ENCODE measurements at places on chromosomes 3 and 15. TPM values are rescaled to one million over a fixed set of nuclear protein-coding genes. Genes with fewer than 3 reads are reported as not detected.

DNA sequence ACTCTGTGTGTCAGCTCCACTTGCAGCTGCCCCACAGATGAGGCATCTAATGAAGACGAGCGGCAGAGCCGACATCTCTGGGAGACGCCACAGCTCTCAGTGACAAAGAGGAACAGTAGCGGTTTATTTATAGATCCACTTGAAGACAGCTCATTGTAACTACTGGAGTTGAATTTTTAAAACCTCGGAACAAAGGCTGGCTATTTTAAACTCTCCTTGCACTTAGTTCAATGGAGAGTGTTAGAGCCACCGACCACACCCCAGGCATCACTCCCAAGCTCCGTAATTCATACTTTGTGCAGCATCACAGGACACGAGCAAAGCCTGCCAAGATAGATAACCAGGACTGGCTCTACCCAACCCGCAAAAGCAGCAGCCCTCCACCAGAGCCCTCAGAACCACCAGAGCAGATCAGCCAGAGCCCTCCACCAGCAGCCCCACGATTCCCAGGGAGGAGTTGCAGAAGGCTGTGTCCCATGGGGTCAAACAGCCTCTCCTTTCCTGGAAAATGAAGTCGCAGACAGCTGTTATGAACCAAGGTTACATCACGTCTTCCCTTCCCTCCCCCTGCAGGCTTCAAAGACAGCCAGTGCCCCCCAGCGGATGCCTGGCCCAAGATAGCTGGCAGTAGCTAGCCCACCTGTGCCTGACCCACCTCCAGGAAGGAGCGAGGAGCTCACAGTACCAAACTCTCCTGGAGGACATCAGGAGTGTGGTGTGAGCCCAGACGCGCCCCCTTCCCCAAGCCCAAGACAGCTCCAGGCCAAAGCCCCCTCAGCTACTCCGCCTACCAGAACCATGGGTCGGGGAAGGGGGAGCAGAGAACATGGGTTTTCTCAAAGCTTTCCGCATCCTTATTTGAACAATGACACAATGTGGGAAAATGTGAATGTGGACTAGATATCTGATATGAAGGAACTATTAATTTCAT is 45.7 kb downstream of the POC1A start:
- DNase-seq, result no peak

DNA sequence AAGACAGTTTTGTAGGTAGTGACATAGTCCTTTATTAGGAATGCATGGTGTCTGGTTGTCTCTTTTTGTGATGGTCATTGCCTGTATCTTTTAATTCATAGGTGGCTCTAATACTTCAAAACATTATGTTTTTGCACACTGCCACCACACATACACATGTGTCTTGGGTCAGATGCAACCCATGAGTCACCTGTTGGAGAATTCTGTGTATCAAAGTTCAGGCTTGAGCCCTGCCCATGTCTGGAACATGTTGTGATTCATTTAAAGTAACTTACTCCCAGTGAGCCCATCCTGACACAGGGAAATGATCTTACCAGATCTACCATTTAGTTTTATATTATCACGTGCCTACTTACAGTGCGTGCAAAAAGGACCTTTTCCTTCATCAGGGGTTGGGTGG is 142.7 kb downstream of the GHSR start:
- DNase-seq, result no peak

The KLHL18 gene
- 17.4 TPM for polyA plus RNA-seq

- DNase-seq, result no peak
Observed at GRCh38 chr3:146507331-146508120, 36.9 kb downstream of the PLSCR1 start.

GRCh38 chr15:88401251-88401995 is 65.8 kb downstream of the MRPL46 start:
- no peak for DNase-seq

The PLXND1 gene
- polyA plus RNA-seq, result 47.7 TPM

- no peak for DNase-seq
Observed at GRCh38 chr3:179391906-179392305, 44.4 kb downstream of the MFN1 start.

The TRH gene
- not detected for polyA plus RNA-seq

- no peak for DNase-seq
Observed at GRCh38 chr3:154089421-154090420, 31.5 kb upstream of the ARHGEF26 start.
